ENCODE measurements at places on chromosomes 12 and 14. TPM values are rescaled to one million over a fixed set of nuclear protein-coding genes. Genes with fewer than 3 reads are reported as not detected.

The DNAJC22 gene
- not detected for total RNA-seq

DNA sequence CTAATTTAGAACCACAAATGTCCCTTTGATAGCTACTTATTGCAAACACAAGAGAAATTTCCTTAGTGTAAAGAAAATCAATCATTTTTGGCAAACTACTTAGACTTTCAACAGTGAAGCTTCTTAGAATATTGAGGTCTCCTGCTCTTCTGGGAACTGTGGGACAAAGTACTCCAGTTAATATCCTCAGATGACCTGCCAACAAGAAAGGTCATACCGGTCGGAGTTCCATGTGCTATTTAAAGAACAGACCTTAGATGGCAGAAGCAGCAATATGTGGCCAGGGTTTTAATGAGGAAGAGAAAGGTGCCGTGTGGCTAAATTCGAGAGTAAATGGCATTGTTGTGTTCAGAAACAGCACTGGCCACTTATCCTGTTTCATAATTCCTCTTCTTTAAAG is 114.7 kb upstream of the AMIGO2 start:
- no peak for DNase-seq

The SLC6A12 gene
- not detected for total RNA-seq

GRCh38 chr12:104799458-104799857 is 158.6 kb downstream of the SLC41A2 start:
- DNase-seq = no peak

DNA sequence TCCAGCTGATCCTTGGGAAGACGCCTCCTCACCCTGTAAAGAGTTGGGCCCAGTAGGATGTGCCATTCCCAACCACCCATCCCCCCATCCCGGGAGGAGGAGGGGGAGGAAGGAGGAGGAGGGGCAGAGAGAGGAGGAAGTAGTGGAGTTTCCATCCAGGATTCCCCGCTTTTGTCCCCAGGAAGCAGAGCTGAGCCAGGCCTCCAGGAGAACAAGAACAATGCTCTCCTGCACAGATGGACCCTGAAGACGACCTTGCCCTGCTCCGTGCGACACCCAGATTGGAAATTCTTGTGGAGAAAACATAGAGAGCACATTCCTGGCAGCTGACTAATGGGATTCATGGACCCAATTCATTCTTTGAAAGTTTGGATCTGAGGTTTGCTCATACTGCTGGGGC is 132.3 kb upstream of the CRY1 start:
- DNase-seq = no peak

GRCh38 chr14:105505101-105505500 is 14.1 kb downstream of the TEDC1 start:
- no peak for DNase-seq

GRCh38 chr12:32586390-32586789 is 92.7 kb upstream of the DNM1L start:
- DNase-seq = no peak

DNA sequence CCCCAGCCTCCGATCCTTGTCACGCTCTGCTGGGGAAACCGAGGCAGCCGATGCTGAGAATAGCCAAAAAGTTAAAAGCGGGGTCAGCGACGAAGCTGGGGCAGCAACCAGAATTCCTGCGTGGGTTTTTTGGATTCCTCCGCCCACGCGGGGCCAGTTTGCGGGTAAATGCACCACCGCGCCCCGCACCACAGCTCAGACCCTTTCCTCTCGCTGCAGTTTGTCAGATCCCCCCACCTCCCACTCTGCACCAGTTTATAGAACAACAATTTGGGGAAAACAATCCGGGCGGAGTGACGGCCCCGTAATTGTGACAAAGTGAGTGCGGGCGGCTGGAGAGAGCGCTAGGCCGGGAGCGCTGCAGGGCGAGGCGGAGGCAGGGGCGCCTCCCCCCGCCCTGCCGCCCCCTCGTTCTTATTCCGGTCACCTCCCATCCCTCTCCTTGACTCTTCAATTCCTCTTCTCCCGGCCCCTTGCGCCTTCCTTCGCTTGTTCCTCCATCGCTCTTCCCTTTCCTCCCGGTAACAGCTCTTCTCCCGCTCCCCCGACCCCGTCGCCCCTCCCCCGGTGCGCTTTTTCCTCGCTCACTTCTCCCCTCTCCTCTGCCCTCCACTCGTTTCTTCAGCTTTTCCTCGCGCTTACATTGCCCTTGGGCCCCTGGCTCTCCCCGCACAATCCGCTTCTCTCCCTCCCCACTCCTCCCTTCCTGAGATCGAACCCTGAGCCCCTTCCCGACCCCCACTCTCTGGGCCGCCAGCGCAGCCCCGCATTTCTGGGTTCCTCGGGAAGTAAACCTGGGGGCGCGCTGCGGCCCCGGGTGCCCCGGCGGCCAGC is 646 bp upstream of the DNAJC22 start:
- DNase-seq = no peak

GRCh38 chr12:79737875-79738718 is 47.3 kb upstream of the PAWR start:
- no peak for DNase-seq

DNA sequence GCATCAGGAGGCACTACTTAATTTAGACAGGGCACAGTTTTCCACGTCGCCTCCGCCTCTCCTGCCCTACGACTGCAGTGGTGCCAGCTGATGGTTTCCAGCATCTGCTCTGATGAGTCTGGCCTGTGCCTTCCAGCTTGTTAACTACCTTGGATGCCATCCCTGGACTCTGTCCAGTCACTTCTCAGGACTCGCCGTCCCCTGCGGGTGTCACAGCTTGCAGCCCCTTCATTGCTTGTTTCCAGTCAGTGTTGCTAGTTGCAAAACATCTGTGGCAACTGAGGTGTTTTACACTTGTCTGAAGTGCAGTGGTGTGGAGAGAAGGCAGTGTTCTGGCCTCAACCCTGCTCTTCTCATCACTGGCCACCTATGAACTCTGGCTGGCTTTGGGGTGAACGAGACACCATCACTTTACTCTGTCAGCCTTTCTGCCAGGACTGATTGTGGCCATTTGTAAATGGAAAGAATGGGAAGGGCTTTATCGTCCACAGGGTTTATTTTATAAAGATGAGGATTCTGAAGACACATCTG is 8.3 kb downstream of the ADGRD1 start:
- no peak for DNase-seq

GRCh38 chr12:69115951-69116350 is 123.4 kb upstream of the CPSF6 start:
- no peak for DNase-seq

The LRRC43 gene
- not detected for total RNA-seq

The INSM2 gene
- not detected for total RNA-seq

- DNase-seq = no peak
These were observed 16.2 kb upstream of the VSX2 start for GRCh38 chr14:74223016-74223415.

DNA sequence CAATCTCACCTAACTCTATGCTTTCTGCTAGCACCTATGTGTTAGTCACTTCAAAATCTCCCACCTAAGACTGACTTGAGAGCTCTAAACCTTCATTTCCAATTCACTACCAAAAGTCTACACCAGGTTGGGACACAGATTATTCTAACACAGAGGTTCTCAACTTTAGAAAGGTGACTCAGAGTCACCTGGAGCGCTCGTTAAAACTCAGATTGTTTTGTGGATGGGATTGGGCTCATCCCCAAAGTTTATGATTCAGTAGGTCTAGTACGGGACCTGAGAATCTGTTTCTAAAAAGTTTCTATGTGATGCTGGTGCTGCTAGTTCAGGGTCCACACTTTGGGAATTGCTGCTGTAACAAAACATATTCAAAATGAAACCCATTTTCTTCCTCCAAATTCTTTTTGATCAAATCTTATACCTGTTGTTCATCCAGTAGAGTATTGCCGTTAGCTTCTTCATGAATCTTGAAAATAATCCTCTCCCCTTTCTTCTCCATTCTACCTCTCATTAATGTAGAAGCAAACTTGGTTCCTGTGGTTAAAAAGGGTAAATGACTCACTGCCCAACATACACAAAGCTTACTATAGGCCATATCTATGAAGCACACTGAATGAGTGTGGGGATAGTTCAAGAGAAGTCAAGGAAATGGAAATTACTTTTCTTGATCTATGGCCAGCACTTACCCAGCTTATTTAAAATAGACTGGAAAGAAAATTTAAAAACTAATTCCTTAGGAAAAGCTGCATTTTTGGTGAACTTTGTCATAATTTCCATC is 206.7 kb downstream of the KIF21A start:
- no peak for DNase-seq

DNA sequence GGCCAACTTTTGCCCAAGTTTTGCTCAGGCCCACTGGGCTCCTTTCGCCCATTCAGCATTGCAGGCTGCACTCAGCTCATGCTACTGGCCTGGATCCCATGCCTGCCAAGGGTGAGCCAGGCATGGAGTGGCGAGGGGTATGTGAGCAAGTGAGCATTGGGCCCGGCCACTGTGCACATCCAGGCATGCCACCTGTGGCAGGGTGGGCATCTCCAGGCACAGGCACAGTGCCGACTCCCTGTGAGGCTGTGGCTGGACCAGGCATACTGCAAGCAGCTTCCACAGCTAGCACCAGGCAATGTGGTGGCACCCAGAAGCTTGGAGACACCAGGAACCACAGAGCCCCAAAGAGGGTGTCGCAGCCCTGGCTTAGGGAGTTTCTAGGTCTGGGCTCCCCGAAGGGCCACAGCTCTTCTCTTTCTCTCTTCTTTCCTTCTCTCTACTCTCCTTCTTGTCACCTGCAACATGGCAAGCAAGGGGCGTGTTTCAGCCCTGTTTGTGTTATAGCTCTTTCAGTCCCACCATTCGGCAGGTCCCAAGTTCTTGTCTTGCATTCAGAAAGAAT is 15.6 kb downstream of the FAM186A start:
- no peak for DNase-seq

DNA sequence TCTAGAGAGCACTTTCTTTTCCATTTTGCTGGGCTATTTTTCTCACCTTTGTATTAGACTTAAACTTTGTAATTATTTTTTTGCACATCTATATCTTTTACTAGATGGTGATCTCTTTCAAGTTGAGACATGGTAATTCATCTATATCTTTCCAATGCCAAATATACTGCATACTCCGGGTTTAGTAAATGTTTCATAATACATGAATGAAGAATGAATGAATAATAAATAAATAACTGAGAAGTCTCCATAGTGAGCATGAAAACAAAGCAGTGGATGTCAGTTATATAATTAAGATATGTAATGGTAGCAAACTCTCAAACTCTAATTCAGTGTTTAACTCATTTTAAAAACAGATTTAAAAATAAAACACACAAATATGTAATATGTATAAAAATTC is 342.5 kb upstream of the KITLG start:
- no peak for DNase-seq

- no peak for DNase-seq
These were observed 101.9 kb downstream of the SETD3 start for GRCh38 chr14:99378782-99379214.

- no peak for DNase-seq
These were observed 216.4 kb downstream of the SLC41A2 start for GRCh38 chr12:104741497-104742367.

- no peak for DNase-seq
These were observed 35.3 kb upstream of the CSRNP2 start for GRCh38 chr12:51118706-51119105.

The MUCL1 gene
- not detected for total RNA-seq

The IL23A gene
- total RNA-seq = 29.9 TPM

GRCh38 chr14:78135450-78135891 is 34.7 kb upstream of the NRXN3 start:
- no peak for DNase-seq

DNA sequence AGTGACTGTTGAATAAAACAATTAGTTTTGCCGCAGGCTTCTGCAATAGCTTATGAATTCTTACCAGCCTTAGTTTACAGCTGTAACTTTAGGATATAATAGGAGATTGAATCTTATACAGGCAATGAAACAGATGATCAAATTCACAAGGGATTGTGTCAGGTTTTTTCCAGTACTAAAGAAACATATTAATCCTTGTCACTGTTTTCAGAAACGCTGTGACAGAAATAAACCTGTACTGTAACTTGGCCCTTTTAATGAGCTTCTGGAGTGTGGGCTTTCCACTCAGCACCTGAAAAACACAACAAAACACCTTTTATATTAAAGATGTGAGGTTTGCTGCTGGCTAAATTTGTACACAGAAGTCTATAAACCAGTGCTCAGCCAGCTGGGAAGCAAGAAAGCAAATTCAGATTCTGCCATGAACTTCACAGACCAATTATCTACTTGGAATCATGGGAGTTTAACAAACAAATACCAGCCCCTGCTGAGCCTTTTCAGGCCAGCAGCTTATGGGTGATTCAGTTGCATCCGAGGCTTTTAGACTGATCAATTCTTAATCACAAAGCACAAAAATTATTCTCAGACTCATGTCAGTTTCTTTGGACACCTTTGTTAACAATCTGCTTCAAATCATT is 109.5 kb downstream of the FOXG1 start:
- DNase-seq = no peak

DNA sequence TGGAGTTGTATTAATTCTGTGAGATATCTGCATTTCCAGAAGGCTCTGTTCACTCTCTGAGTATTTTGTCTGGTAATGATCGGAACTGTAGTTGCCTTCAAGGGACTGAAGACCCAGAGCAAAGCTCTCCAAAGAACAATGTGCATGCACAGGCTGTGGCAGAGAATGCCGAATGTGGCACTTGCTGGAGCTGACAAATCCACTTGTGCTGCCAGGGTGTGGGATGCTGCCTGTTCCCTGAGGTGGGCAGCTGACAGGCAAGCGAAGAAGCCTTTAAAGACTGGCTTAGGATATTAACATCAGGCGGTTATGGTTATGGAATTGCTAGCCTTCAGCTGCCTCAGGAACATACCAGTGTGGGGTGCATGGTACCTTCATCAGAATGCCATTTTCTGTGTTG is 419.9 kb upstream of the ATP2B1 start:
- DNase-seq = no peak

The SIX1 gene
- 0.18 TPM for total RNA-seq

- no peak for DNase-seq
These were observed 242.6 kb downstream of the CPNE8 start for GRCh38 chr12:38662829-38663228.

The NTF3 gene
- total RNA-seq = not detected

Measured in T-cell (primary cell).